AG09309 (cell line): ENCODE measurements at places on chromosomes 4 and X.
A peak's percentile ranks its signal among the peaks of the same experiment; 100 is the strongest.

DNA sequence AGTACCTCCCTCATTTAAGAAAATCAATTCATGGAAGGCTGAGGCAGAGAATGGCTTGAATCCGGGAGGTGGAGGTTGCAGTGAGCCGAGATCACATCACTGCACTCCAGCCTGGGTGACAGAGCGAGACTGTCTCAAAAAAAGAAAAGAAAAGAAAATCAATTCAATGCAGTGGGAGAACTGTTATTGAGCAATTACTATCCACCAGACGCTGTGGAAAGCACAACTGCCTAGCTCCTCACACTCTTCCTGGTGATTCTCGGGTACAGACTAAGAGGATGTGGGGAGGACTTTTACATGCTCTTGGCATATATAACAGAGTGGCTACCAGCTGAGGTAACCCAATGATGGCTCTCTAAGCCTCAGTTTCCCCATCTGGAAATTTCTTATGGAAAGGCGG is 2.7 kb upstream of the TMSB4X start:
- DNase-seq, result no peak

GRCh38 chrX:110321081-110321480 is 3.2 kb upstream of the AMMECR1 start:
- DNase-seq, result no peak

DNA sequence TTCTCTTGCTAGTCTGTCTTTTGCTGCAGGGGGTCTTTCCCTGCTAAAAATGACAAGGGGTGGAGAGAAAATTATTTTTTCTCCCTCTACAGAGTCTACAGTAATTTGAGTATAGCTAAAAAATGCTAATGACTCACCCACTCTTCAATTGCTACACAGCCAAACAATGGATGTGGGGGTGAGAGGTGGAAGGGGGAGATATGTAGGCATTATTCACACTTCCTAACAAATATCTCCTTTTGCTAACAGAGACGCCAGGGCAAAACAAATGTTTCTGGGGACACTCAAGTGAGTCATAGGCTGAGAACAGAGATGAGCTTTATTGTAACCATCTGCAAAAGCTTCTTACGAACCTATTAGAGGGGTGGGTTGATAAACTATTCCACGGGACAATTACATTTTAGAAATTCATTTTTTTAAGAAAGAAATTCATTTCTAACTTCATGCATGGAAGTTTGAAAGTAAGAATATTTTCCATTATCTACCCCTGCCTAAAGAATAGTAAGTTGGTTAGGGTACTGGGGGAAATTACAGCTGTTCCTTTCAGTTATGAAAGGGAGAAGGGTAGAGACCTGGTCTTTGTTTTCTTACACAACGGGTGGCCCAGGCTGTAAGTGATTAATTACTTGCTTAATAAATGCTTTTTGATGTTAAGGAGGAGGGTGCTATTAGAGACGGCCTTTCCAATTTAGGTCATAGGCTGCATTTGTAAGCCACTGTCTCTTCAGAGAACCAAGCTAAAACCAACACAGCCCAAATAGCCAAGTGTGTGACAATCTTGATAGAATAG is 12.8 kb downstream of the SCD5 start:
- peak; percentile 78 for DNase-seq

DNA sequence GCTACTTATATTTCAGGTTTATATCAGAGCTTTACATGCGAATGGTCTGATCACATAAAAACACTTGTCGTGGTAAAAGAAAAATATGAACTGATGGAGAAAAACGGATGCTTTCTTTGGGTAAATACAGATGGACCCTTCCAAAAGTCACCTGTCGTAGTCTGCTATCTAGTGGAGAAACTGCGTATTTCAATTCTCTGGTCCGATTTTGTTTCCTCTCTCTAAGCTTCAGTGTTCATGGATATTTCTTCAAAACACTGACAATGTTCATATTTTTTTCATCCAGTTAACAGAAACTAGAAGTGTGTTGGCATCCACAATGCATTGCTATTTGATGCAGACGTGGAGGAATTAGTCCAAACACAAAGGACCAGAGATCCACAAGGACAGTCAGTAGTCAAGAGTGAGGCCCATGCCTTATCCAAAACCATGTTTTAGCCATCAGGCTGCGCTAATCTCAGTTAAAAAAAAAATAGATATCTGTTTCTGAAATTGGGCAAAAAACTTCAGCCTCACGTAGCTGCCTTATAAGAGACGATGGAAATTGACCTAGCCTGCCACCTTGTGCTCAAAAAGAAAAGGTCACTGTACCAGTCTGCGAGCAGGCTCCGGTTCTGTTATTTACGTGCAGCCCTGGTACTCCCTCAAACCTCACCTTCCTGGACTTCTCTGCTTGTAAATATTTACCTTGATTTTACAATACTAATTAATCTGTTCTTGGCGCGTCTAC is 16.0 kb downstream of the MEPE start:
- peak; percentile 28 for DNase-seq

DNA sequence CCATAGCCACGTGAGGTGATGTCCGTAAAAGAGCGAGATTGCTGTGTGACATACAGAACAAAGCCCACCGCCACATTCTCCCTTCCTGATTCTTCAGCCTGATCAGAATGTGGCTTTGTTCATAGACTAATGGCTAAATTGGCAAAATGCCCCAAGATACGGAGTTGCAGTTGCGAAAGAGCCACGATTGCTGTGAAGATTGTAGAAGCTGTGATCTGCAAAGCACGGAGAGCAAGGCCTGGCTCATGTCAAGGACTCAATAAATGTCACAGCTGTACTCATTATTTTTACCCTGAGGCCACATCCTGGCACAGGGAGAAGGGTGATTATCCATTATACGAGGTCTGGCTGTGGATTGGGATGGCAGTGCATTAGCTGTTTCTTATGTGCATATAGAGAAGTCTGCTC is 34.2 kb downstream of the ARSD start:
- DNase-seq, result peak; percentile 13

DNA sequence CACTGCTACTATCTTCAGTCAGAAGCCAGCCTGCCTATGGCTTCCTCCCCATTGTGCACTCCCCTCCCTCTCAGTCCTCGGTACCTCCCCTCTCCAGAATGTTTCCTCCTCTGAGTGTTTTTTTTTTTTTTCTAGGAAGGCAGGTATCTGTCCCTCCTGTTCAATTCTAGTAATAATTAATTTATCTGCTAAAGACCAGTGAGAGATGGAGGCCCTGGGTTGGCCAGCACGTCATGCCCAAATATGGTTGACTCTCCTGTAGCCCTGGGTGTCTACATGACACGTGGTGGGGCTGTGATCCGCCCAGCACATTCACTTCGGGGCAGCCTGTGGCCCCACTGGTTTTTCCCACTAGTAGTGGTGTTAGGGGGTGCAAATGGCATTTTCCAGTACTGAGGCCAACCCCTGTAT is 1.8 kb downstream of the FLNA start:
- DNase-seq, result no peak

GRCh38 chrX:114650351-114650750 is 66.5 kb downstream of the HTR2C start:
- no peak for DNase-seq

DNA sequence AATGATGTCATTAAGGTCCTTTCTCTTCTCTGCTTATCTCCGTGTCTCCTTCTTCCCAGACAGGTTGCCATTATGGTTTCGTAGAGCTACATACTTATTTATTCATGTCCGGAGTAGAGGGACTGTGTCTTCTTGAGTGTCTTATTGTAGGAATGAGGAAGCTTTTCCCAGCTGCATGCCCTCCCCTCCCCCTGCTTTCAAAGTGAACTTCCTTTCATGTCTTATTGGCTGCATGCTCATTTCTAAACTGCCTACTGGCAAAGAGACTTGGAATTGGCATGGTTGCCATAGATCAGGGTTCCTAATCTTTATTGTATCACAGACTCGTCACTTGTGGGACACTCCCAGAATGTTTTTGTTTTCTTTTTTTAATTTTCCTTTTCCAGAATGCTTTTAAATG is 15.4 kb downstream of the VAMP7 start:
- no peak for DNase-seq

DNA sequence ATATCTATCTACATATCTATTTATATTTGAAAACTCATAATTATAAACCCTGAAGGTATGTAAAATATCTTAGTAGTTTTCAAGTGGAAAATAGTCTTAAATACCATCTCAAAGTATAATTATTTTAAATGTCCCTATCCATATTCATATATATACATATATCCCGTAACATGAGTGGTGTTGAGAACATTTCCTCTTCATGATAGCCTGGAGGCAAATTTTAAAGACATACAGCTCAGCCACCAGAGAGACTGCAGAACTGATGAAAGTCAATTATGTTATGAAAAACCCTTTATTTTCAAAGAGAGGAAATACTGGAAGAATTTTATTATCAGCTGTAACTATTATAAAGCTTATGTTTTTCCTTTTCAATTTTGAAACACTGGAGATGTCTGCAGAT is 1806.7 kb upstream of the PCDH7 start:
- no peak for DNase-seq

GRCh38 chrX:24395775-24396174 is 35.3 kb downstream of the SUPT20HL1 start:
- DNase-seq, result peak; percentile 55

- DNase-seq, result no peak
Observed at GRCh38 chrX:140526171-140526570, 21.3 kb upstream of the SOX3 start.
